ENCODE measurements at places on chromosomes 6 and 20.

- no peak for DNase-seq
These were observed 123.5 kb downstream of the SLC24A3 start for GRCh38 chr20:19335916-19336315.

GRCh38 chr6:54861905-54862616 lies 15.5 kb downstream of the FAM83B start:
- DNase-seq = no peak

- DNase-seq = no peak
These were observed 157.0 kb downstream of the SCML4 start for GRCh38 chr6:107666981-107667601.

DNA sequence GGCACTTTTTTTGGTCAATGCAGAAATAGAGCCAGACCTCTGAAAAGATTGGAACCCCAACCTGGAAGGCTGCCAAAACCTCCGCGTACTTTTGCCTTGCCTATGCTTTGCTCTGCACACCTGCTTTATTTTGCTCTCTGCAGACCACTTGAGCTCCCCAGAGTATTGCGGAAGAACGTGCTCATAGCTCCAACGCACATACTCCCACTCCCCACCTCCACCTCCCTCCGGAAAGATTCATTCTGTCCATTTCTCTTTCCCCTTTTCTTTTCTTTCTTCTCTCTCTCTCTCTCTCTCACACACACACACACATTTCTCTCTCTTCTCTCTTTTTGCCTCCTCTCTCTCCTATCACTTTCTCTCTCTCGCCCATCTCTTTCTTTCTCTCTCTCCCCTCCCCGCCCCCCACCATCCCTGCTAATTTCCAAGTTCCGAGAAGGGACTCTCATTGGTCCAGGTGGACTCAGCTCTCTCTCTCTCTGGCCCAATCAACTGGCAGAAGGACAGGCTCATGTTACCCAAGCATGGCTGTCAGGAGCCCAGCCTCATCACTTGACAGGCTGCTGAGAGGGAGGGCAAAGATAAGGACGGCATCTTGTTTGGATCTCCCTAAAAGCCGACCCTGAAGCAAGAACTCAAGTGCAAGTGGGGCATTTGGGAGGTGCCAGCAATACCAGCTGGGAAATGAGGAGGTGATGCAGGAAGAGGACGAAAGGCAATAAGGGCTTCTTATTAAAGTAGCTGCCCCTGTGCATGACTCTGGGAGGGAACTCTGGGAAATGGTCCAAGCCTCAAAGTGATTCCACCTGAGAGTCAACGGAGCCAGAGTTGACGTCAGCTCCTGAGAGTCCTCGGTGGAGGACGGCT lies 246.1 kb downstream of the LY86 start:
- DNase-seq = no peak

- DNase-seq = no peak
These were observed 108.6 kb downstream of the CHD6 start for GRCh38 chr20:41509316-41510200.

DNA sequence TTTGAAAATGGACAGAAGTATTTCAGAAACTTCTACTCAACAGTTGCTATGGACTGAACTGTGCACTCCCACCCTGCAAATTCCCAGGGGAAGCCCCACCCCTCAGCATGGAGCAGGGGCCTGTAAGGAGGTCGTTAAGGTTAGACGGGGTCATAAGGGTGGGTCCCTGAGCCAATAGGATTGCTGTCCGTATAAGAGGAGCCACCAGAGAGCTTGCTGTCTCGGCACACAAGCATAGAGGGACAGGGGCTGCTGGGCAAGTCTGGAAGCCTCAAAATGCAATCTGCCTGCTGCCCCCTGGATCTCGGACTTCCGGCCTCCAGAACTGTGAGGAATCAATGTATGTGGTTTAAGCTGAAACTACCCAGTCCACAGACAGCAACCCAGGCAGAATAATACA lies 37.4 kb upstream of the AFDN start:
- DNase-seq = no peak

DNA sequence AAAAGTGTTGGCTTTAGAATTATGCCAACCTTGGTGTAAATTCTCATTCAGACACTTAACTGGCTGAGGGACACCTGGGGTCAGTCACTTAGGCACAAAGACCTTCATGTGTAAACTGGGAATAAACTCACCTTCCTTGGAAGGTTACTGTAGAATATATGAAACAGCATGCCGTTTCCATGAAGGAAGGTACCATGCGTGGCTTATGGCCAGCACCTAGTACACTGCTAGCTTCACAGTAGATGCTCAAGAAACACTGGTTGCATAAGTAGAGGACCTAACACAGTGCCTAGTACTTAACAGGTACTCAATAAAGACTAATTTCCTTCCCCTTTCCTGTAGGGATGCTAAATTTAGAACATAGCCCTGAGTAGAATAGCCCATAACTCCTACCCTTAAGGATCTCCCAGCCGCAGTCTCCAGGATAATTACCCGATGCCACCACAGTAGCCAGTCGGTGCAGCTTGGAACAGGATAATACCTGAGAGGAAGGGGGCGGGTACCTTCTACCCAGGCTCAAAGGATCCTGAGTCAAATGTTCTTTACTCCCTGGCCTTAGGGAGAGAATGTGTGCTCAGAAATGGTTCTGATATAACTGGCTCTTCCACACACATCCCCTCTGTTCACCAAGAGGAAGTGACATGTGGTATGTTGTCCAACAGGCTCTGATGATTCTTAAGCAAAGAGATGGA lies 3.6 kb downstream of the BCL2L1 start:
- no peak for DNase-seq

DNA sequence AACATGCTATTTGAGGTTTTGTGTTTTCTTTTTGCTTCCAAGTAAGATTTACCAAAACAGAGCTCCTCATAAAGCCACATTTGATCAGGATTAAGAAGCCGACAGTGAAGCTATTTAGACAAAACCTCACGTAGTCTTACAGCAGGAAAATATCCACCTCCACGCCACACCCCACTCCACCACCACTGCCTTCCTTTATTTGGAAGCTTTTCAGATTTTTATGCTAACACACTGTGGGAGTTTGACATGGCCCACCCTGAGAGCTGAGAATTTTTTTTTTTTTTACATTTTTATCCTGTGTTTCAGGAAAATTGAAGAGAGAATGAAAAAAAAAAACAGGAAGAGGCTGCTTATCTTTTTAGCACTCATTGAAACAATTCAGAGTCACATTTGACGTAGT lies 104.8 kb upstream of the MC3R start:
- DNase-seq = no peak

GRCh38 chr6:13428583-13429405 lies 58.6 kb downstream of the GFOD1 start:
- no peak for DNase-seq

DNA sequence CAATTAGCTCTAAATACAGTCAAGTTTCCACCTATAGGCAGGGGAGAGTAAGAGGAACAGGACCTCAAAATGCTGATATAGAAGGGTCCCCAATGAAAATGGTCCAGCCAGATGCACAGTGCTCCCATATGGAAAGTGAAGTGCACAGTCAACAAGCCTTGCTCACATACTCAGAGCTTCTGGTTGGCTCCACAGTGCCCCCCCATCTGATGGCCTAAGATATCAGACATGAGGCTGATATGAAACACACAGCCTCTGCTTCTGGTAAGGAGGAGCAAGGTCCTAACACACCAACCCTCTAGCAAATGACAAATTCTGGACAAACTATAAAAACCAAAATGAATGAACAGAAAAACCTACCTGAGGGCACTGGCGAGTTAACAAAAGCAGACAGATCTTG lies 111.4 kb upstream of the EMILIN3 start:
- DNase-seq = no peak

DNA sequence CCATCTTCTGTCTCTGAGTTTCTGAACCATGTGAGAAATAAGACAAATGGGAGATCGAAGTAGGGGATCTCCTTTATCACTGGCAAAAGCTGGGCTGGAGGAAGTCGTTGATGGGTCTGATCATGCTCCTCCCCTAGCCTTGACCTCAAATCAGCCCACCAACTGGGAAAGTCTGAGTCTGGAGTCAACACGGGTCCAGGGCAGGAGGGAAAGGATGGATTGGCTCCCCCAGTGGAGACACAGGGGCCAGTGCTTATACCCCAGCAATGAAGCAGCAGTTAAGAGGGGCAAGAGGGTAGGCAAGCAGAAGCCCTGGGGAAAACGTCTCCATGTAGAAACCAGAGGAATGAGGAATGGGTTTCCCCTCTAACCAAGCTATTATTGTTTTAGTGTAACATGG lies 152.6 kb downstream of the TBC1D7 start:
- DNase-seq = no peak

GRCh38 chr6:157233156-157233555 lies 90.2 kb downstream of the TMEM242 start:
- DNase-seq = no peak

DNA sequence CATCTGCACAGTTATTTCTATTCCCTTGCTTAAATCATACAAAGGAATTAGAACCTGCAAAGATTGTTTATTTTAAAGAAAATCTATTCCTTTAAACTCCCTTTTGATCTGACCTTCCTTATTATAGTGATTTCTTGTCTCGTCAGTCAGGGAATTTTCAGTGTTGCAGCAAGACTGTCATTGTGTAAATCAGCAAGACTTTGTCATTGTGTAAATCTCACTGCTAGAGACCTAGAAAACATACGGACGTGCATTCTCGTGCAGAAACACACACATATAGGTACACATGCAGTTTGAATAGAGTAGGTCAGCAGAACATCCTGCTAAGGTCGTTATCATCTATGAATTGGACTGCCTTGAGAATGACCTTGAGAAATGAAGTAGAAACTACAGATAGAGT lies 6.2 kb upstream of the SGK1 start:
- no peak for DNase-seq

- DNase-seq = no peak
These were observed 7.8 kb upstream of the E2F1 start for GRCh38 chr20:33693741-33694638.

GRCh38 chr20:53773792-53774401 lies 180.3 kb upstream of the ZNF217 start:
- no peak for DNase-seq

DNA sequence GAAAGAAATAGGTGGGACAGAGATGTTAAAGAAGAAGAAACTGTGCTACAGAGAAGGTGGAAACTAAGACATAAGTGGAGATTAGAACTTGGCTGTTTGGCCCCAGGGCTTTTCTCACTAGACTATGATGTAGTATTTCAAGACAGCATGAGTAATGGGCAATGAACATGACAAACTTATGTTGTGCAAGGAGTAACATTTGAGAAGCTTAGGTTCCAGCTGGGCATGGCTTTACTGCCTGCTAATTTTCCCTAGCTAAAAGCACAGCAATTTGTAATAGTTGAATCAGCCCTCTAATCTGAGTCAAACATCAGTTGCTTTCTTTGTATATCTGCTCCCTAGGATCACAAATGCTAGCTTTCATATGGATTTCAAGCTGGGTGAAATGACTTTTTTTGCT lies 294.3 kb upstream of the BMP2 start:
- DNase-seq = no peak

DNA sequence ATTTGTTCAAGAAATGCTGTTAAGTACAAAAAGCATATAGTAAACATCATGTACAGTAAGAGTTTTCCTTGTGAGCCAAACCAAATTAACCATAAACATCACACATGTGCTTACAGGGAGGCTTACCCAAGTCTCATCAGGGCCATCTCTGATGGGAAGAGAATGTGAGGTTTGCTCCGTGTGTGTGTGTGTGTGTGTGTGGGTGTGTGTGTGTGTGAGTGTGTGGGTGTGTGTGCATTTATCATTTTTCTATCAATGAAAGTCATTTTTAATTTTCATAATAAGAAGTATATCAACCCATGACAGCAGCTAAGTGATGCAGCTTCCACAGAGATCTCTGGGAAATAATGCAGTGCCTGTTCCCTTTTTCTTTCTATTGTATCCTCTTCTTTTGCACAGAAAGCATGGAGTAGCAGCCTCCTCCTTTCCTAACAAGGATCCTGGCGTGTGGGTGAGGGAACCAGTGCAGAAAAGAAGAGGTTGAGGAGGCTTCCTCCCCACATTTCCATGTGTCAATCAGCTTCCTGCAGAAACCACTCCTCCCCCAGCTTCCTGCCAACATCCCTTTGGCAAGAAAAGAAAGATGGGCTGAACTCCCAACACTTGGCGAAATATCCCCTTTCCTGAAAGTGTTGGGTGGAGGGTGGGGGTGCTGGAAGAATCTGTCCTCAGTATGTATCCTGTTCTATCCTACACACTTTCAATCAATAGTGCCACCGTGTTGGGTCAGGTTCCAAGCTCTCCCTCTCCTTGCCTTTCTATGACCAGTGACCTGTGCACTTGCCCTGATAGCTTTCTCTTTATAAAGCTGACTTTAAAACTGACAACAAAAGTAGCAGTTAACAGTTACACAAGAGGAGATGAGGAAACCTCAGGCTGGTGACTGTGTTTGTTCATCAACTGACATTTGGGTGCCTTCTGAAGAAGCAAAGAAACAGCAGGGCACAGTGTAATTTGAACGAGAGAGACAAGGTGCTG lies 251.8 kb upstream of the CITED2 start:
- no peak for DNase-seq

Data from effector memory CD4-positive, alpha-beta T cell (primary cell).